ENCODE measurements at places on chromosomes 12 and 14.

GRCh38 chr12:68074306-68075027, 85.1 kb downstream of the IFNG start:
- DNase-seq, result no peak

DNA sequence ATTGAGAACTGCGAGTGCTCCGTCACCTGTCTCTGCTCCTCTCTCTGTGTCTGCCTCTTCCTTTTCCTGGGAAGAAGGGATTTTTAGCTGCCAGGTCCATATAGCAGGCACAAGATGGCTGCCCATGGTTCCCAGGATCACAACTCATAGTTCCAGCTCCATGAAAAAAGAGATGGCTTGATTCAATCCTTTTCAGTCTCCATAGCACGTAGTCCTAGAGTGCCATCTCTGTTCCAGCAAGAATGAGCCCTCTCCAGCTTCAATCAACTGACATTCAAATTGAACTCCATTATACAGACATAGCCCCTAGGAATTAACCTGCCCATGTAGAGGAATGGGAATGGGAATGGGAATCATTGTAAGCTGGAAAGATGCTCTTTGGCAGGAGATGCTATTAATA, 34.7 kb upstream of the RTRAF start:
- no peak for DNase-seq

DNA sequence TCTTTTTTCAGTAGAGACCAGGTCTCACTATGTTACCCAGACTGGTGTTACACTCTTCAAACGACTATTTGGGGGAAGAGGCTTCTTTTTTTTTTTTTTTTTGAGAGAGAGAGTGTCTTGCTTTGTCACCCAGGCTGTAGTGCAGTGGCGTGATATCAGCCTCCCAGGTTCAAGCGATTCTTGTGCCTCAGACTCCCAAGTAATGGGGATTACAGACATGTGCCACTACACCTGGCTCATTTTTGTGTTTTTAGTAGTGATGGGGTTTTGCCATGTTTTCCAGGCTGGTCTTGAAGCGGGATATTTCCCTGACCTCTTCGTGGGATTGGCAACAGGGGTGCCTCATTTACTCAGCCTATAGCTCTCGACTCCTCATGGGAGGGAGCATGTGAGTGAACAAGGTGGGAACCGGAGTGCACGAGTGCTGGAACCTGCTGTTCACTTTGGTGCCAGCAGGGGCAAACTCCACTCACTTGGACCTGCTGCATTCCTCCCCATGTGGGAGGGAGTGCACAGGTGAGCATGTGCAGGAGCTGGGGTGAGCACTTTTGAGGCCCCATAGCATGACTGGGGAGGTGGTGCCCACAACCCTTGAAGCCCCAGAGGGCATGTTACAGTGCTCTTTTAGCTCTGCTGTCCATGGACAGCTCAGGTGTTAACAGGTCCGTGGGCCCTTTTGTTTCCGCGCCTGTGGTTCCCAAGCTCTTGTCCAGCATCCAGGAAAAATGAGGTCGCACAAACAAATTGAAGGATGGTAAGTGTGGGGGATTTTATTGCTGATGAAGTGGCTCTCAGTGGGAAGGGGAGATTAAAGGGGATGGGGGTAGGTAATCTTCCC, 79.1 kb upstream of the HECTD1 start:
- no peak for DNase-seq

GRCh38 chr14:36130186-36130585, 46.3 kb downstream of the PTCSC3 start:
- DNase-seq, result no peak

GRCh38 chr12:25131270-25131669, 63.7 kb downstream of the DNAI7 start:
- no peak for DNase-seq

- no peak for DNase-seq
Measured at GRCh38 chr12:46560874-46561273, 188.3 kb upstream of the SLC38A2 start.

GRCh38 chr12:120150919-120151525, 34.5 kb upstream of the RAB35 start:
- DNase-seq, result no peak

- DNase-seq, result no peak
Measured at GRCh38 chr12:49244176-49244575, 20.7 kb upstream of the TUBA1C start.

DNA sequence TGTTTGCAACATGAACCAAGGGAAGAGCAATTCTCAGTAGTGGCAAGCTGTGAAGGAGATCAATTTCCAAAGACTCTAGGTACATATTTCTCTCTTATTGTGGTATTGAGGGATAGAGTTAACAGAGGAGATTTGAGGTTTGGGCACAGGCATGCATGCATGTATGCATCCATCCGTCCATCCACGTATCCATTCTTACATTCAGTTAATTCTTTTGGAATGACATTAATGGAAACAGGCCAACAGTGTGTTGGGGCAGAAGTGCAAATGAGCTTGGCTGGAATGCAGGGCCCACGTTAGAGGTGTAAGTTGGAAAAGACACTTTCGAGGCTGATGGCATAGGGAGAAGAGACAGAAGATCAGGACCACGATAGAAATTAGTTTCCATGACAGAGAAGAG, 216.9 kb upstream of the PELI2 start:
- DNase-seq, result no peak

- no peak for DNase-seq
Measured at GRCh38 chr14:29898470-29898869, 29.2 kb downstream of the PRKD1 start.

GRCh38 chr14:30873308-30874119, 845 bp upstream of the COCH start:
- DNase-seq, result no peak

DNA sequence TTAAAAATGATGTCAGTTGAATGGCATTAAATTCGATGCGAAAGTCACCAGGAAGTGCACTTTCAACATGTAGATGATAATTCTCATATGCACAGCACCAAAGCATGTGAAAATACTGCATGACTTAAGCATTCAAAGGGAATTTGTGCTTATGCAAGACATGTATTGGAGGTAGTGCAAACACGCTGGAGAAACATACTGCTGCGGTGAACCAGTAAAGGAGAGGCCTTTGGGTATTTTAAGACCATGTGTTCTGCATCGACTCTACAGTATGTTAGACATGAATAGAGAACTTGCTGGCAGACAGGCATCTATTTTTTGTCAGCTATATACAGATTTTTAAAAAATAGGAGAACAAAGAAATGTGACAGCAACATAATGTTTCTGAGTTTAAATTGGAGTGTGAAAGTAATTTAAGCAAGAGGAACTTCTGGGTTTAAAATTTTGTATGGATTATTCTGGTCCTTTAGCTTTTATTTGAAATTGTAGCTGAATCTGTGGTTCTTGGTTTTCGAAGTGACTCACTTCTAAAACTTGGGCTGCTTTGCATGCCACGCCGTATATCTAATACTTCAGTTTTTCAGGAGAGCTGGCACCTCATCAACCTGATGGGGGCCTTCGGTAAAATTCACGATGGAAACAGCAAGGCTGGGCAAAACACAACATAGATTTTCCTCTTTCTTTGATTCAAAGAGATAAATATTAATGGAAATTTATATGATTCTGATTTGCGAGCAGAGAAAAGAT, 408.7 kb downstream of the APAF1 start:
- no peak for DNase-seq

DNA sequence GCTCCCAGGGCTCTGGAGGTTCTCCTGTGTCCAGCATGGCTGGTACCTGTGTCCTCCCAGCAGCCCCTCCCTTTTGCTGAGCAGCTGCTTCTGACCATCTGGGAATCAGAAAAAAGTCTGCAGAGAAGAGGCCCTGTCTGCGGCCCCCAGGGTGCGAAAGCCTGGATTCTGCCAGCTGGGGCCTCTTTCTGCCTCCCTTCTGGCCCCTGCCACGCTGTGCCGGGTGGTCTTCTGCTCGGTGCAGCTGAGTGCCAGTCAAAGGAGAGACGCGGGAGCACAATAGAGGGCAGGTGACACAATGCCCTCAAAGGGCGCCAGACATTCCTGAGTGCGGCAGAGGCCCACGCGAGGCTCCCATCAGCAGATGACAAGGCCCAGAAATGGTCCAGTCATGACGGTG, 12.6 kb downstream of the BTBD6 start:
- no peak for DNase-seq
